ENCODE measurements at places on chromosomes 7 and 10. TPM values are rescaled to one million over a fixed set of nuclear protein-coding genes. Genes with fewer than 3 reads are reported as not detected.

- no peak for DNase-seq
- no peaks in the 10 kb centered on the region for H3K36me3 ChIP-seq
- peaks cover 28% of the 10 kb centered on the region for H3K27me3 ChIP-seq
Measured at GRCh38 chr7:106175507-106175906, 63.4 kb upstream of the SYPL1 start.

DNA sequence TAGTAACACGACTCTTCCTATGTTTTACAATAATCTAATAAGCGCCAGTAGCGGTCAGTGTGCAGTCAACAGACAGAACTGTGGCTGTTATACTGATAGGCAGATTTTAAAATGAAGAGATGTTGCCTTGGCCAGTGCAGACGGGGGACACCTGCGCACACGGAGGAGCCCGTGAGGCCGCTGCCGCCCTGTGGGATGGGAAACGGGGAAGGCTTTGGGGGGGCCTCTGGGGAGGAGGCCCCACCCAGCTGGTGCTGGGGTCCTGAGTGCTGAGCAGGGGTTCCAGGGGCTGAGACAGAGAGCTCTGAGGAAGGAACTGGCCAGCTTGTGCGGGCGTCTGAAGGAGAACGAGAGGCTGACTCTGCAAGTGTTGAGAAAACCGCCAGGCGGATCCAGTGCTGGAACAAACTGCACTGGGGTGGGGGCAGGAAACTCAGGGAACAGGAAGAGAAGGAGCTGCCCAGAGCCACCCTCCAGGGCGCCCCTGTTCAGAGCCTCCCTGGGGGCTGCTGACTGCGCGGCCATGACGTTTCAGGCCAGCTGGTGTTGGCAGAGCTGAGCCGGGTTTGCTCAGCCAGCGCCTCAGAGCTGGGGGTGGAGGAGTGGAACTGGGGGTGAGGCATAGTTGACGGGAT is 426.4 kb downstream of the TCERG1L start:
- H3K27me3 ChIP-seq = no peaks in the 10 kb centered on the region
- no peaks in the 10 kb centered on the region for H3K4me1 ChIP-seq
- DNase-seq = no peak
- H3K4me3 ChIP-seq = no peak overlapping the region
- no peaks in the 10 kb centered on the region for H3K36me3 ChIP-seq

GRCh38 chr7:99790407-99790806 is 6.4 kb upstream of the CYP3A4 start:
- no peaks in the 10 kb centered on the region for H3K36me3 ChIP-seq
- no peaks in the 10 kb centered on the region for H3K4me1 ChIP-seq
- DNase-seq = no peak
- H3K27ac ChIP-seq = no peak overlapping the region

DNA sequence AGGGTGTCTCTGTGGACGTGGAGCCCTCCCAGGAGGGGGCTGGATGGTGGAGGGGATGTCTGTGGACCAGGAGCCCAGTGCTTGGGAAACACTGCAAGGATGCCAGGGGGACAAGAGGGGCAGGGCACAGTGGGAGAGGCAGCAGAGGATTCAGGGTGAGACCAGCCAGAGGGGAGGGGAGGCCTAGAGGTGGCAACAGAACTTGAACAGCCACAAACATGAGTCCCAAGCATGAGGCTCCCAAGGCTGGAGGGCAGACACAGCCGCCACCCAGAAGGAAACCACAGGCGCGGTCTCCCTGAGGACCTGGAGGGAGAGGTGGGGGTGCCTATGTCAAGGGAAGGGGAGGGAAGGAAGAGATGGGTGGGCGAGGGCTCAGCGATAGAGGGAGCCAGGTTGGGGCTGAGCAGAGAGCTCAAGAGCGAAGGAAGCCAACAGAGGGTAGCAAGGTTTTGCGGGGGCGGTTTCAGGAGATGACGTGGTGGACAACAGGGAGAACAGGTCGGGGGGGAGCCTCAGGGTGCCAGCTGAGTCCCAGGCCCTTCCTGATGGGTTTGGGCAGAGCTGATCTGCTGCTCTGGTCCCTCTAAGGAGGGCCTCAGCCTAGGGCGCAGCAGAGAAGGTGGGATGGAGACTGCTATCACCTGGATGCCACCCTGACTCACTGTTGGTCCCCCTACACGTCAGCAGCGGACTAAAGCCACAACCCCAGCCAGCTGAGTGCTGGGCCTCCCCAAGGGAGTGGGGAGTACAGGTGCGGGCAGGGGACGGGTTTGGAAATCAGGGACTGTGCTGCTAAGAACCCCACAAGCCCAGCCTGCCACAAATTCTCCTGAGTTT is 6.7 kb upstream of the PILRA start:
- H3K27me3 ChIP-seq = no peaks in the 10 kb centered on the region
- peaks cover 27% of the 10 kb centered on the region for H3K36me3 ChIP-seq
- H3K4me3 ChIP-seq = no peak overlapping the region
- no peak for DNase-seq
- H3K27ac ChIP-seq = no peak overlapping the region
- no peaks in the 10 kb centered on the region for H3K4me1 ChIP-seq

SKIDA1 gene
- 4.3 TPM for total RNA-seq

FFAR4 gene
- total RNA-seq = not detected
